ENCODE measurements at places on chromosomes 2 and 18.

DNA sequence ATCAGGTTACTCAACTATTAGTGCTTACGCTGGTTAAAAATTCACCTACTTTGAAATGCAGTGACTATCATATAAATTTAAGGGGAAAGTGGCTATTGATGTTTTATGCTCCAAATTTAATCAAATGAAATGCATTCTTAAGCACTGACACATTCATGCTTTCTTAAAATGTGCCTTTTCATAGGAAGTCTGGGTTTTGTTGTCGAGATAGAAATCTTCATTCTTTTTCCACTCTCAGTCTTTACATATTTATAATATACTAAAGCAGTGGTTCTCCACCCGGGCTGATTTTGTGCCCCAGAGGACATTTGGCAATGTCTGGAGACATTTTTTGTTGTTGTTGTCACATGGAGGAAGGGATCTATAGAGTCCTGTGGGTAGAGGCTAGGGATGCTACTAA lies 167.9 kb downstream of the PAX3 start:
- no peak for DNase-seq

DNA sequence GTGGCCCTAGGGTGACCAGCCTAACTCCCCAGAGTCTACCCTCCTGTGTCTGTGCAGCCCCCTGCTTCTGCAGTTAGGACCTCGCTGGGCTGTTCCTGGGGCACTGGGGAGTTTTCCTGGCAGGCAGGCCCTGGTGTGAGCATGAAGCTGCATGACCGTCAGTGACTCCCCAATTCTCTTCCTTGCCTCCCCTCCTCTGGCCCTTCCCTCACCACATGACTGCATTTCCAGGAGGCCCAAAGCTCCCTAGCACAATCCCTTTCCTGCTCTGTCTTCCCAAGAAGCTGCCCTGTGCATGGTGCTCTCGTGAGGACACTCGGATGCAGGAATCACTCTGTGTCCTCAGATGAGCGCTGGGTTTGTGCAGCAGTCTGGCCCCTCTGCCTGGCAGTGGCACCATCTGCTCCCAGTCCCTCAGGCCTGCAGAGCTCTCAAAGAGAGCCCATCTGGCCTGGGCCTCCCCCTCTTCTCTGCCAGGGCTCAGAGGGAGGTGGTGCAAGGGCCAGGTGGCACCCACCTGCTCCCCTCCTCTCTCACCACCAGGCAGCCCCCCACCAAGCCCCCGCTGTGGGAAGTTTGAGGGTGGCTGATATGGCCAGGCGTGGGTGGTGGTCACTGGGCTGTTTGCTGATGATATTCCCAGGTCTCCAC lies 125.6 kb upstream of the HS6ST1 start:
- DNase-seq, result no peak

GRCh38 chr2:28074137-28074536 lies 183.6 kb downstream of the BABAM2 start:
- DNase-seq, result no peak

GRCh38 chr18:56637711-56638231 lies 621 bp downstream of the TXNL1 start:
- no peak for DNase-seq

- DNase-seq, result no peak
Observed at GRCh38 chr18:40607542-40608148, 1347.4 kb upstream of the PIK3C3 start.

DNA sequence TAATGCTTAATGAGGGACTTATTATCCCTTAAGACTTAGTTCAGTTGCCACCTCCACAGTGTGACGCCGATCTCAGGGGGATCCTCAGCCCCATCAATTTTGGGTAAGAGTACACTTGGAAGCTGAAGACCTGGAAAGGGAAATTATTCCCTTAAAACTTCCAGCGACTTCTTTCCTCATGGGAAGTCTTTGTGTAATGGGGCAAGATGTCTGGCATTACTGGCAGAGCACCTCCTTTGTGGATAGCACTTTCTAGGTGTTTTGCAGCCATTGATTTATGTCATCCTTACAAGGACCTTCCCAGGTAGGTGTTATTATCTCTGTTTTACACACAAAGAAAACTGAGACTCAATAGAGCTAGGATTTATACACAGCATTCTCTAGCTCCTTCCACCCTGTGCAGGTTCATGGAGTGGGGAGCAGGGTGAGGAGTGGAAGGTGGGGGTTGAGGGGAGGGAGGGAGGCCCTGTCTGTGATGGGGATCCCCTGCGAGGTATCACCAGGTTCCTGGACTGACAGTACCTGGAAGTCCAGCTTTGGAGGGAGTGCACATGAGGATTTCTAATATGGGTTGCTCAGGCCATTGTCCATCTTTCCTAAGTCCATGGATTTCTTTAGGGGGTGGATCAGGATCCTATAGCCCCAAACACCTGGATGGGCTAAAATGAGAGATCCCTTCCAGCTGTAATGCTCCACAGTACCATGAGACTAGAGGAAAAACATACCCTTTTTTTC lies 79.4 kb downstream of the MYCN start:
- no peak for DNase-seq

GRCh38 chr2:216866515-216867095 lies 6.7 kb upstream of the TNP1 start:
- no peak for DNase-seq

- no peak for DNase-seq
Observed at GRCh38 chr18:23193742-23194141, 58.5 kb downstream of the CABLES1 start.

DNA sequence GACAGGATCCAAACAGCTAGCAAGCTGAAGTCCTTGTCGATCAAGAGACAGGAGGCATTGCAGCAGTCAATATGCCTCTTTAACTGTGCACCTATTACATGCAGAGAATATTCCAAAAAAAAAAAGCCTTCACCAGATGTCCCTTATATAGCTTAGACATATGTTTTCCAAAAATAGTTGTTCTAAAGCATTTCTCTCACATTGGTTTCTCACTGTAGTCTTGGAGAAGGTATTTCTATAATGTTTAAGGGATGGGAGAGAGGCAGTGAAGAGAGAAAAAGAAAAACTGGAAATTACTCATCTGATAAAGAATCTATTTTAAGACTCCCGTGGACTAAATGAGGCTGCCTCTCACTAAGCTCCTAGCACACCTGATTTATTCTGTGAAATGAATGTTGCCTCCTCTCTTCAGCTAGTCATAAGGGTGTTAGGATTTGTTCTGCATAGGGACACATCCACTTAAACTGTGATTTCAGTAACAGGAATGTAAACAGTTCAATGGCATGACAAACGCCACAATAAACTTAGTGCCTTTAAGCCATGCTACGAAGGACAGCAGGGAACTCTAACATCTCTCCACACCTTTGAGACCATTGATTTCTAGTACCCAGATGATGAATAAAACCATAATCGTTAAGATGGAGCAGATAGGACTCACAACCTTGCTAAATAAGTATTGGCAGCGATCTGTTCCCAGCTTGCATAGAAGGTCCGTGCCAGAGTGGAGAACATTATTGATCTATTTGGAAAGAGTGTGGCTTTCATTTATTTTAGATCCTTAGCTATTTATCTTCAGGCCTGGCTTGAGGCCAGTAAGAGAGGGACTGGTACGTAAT lies 98.6 kb upstream of the NCK2 start:
- DNase-seq, result no peak

DNA sequence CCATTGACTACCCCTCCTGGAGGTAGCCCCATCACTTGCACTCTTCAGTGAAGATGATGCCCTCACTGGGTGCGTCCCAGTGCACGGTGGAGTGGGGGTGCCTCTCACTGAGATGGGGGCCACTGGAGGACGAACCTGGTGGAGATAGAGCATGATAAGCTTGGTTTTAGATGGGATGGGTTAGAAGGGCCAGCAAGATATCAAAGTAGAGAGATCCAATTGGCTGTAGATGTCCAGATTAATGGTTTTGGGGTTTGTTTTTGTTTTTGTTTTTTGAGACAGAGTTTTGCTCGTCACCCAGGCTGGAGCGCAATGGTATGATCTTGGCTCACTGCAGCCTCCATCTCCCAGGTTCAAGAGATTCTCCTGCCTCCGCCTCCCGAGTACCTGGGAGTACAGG lies 28.3 kb downstream of the DPYSL5 start:
- no peak for DNase-seq

GRCh38 chr18:41268271-41268670 lies 686.8 kb upstream of the PIK3C3 start:
- no peak for DNase-seq

- DNase-seq, result no peak
Observed at GRCh38 chr18:63315876-63316275, 3.7 kb downstream of the BCL2 start.

GRCh38 chr18:49352321-49352720 lies 108.1 kb downstream of the DYM start:
- DNase-seq, result no peak

DNA sequence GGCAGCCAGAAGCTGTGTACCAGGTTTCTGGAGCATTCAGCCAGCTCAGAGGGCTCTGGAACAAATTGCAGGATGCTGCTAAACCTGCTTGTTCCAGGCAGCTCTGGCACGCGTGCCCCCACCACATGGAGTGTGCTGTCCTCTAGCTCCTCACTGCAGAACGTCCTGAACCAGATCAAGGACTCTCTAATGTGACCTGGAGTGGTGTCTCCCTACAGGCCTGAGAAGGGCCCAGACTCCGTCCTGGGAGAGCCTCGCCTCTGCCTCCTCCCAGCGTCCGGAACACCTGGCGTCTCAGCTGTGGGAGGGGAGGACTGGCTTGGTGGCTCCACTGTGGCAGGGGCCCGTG lies 115.6 kb upstream of the GPC1 start:
- DNase-seq, result no peak

- no peak for DNase-seq
Observed at GRCh38 chr2:150983314-150983897, 278.3 kb downstream of the RBM43 start.

DNA sequence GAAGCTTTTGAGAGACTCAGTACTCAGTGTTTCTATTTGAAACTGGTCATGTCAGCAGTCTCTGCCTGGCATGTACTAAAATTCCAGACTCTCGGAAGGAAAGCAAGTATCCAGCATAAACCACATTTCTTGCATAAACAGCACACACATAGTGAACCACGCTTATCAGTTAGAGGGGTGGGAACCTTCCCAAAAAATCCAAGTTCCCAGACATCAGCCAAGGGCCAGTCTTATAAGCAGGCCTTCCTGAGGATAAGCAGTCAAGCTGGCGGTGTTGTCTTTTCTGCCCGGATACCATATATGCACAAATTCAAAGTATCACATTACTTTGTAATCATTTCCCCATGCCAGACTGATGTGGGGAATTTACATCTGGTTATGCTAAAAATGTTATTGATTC lies 73.6 kb downstream of the ST6GAL2 start:
- no peak for DNase-seq

DNA sequence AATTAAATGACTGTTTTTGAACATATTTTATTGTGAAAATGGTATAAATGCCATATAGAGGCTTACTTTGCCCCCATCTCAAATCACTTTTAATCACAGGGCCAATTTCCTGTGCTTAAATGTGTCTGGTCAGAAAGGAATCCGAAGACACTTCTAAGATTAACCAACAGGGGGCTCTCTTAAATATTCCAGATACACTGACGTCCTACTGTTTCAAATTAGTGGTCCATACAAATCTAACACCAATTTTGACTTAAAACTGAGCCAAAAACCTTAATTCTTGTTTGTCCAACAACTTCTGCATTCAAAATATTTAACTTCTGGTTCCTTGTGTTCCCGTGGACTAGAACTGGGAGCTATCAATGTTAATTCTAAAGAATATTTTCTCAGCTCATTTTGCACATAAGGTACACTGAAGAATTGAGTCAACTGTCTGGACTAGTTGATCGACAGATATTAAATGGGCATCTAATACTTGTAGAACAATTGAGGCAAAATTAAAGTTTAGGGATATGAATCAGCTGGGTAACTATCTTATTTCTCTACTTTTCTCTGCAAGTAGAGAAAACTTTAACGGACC lies 557.5 kb downstream of the ARHGAP15 start:
- no peak for DNase-seq

GRCh38 chr18:36589857-36590543 lies 238.8 kb downstream of the TPGS2 start:
- DNase-seq, result no peak

DNA sequence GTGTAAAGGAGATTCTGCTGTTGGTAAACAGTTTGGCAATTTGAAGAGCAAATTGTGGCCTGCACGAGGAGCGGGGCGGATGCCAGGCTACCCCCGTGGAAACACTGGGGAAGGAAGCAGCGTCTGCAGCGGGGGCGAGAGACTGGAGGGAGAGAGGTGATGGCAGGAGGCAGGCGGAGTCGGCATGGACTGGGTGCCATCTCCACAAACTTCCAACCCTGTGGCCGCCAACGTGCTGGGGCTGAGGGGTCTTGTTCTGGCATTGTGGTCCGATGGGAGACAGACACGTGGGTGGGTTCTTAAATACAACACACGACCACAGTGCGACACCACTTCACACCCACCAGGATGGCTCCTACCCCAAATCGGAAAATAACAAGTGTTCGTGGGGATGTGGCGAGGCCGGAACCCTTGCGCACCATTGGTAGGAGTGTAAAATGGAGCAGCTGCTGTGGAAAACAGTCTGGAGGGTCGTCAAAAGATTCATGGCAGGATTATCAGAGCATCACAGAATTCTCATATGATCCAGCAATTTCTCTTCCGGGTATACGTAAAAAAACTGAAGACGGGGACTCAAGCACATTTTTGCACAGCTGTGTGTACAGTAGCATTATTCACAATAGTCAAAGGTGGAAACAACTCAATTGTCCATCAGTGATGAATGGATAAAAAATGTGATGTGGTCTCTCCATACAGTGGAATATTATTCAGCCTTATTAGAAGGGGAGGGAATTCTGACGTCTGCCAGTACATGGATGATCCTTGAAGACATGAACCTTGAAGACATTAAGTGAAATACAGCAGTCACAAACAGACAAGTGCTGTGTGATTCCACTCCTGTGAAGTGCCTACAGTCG lies 82.4 kb upstream of the HPCAL1 start:
- DNase-seq, result no peak

DNA sequence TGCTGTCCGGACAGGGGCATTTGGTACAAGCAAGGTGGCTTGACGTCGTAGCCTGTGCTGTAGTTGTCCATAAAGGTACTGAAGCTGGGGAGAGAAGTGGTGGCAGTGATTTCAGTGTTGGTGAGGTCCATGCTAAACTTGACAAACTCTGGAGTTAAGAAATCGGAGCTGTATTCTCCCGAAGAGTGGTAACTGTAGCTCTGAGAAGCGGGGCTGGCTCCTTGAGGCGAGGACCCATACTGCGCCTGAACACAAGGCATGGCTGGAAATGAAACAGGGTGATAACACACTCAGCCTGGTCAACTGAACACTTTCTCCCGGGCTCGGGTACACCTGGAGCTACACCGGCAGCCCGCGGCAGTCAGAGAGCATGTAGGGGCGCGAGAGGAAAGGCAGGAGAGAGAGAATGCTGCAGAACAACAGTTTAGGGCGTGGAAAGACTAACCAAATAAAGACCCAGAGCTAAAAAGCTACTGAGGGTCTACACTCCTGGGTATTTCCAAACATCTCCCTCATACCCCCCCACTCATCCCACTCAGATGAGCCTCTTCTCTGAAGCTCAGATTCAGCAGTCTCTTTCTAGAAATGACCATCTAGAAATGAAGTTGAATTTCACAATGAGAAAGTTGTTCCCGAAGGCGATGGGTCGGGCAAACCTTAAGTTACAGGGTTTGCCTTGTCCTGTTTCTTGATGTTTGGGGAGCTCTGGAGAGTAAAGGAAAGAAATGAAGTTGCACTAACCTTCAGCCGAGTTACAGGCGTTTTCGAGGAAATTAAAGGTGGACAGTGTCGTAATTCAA lies 2.4 kb downstream of the NR4A2 start:
- DNase-seq, result no peak
